ENCODE measurements at places on chromosomes 12 and 14.

DNA sequence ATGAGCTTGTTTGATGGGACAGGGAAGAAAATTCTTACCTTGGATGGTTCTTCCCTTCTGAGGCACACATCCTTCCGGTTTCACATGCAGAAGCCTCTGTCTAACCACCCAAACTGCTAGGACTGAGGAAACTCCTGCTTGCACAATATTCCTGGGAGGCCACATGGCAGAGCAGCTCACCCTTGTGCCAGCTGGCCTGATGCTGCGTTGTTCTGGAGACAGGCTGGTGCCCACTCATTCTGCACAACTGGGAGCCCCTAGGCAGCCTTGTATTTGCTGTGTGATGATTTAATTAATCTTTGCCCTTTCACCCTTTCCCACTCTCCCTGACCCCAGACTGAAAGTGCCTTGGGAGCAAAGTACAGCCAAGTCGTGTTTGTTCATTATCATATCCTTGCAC lies 130.8 kb downstream of the RTN1 start:
- no peak for DNase-seq

- no peak for DNase-seq
Observed at GRCh38 chr14:55572578-55572977, 7.4 kb upstream of the KTN1 start.

- no peak for DNase-seq
Observed at GRCh38 chr12:27896419-27896990, 76.0 kb downstream of the PTHLH start.

GRCh38 chr12:95022477-95022876 lies 19.0 kb upstream of the NDUFA12 start:
- no peak for DNase-seq

DNA sequence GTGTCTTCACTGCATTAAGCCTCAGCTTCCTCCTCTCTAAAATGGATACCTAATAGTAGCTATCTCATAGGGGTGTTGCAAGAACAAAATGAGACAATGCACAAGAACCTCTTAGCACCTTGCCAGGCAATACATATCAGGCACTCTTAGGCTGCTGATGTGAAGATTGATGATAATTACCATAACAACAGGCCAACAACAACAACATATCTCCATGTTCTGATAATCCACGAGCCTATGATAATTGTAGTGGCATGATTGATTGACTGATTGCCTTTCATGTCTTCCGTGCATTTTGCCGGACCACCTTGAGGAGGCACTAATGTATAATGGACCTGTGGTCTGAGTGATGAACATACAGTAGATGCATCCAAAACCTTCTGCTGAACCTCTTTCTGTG lies 50.7 kb upstream of the WSCD2 start:
- no peak for DNase-seq

DNA sequence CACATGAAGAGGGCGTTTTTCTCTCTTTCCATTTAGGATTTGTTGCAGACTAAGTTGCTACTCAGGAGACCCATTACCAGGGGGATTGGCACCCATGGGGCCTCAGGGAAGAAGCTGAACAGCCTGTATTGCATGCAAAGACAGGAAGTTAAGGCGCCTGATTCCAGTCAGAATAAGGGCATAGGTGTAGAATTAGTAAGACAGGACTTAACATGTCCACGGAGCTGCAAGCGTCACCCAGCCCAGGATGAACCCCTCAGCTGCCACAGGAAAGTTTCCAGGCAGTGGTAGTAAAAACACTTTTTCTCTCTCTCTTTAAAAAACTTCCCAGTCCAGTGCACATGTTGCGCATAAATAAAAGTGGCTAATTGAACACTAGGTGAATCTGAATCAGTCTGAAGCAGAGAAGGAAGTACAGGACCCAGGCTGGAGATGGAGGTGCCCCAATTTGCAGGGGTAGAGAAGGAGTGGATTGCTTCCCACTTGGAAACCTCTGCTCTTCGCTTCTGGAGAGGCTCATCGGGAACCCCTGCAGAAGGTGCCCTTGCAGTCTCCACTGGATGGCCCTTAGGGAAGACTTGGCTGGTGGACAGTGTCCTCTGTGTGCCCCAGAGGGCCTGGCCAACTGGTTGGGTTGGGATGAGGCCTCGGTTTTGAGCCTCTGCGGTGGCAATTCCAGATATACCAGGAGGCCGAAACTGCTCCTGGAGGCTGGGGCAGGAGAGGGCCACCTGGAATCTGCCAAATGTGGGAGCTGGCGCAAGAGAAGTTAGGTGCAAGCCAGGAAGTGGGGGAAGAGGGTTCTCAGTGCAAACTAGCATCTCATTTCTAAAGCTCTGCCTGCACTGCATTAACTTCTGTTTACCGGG lies 10.7 kb upstream of the TBX3 start:
- no peak for DNase-seq

DNA sequence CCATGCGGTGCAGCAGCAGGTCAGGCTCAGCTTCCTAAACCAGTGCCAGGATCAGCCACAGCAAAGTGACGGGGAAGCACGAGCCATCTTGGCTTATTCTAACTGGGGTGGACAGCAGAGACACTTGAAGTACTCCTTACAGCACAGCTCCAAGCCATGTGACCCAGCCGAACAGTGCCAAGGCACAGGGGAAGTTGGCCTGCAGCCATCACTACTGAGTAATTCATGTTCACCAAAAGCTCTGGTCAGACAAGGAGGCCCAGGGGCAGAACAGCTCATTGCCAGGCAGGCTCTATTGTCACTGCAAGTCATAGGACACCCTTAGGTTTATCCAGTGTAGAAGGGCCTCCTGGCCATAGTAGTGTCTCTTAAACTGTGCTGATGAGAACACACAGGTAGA lies 23.4 kb upstream of the SLC35F4 start:
- DNase-seq = no peak

GRCh38 chr14:65177551-65177950 lies 75.2 kb upstream of the MAX start:
- no peak for DNase-seq

DNA sequence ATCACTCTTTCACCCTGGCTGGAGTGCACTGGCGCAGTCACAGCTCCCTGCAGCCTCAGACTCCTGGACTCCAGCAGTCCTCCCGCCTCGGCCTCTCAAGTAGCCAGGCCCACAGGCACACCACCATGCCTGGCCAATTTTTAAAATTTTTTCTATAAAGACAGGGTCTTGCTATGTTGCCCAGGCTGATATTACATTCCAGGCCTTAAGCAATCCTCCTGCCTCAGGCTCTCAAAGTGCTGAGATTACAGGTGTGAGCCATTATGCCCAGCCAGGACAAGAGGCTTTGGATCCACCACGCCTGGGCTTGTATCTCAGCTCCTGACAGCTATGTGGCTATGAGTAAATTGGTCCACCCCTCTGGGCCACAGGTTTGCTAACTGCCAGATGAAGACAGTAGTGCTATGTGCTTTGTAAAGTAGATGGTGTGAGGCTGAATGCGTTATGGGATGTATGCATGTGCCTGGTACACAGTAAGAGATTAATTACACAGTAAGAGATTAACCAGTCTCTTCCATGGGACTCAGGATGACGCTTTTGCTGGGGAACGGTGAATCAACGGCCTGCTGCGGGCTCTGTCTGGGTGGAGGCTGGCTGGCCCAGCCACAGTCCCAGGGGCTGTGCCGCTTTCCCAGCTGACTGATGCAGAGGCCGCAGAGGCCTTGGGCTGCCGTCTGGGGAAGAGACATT lies 53.3 kb upstream of the NCOR2 start:
- DNase-seq = no peak

GRCh38 chr12:87332987-87333726 lies 696.0 kb downstream of the C12orf50 start:
- no peak for DNase-seq

DNA sequence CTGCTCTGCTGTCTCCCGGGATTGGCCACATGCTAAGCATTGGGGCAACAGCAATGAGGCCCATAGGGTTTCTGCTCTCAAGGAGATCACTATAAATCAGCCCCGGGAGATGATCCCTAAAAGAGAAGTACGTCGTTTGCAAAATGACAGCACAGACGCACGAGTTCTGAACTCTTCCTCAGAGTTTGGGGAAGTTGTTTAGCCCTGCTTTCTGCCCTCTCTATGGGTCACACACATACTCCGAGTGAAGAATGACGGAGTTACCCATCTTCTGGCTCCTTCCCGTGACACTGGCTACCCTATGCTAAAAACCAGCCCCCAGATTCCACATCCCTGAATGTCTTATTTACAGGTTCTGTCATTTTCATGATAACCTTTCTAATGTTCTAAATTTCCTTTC lies 258.0 kb upstream of the PLEKHG7 start:
- no peak for DNase-seq

DNA sequence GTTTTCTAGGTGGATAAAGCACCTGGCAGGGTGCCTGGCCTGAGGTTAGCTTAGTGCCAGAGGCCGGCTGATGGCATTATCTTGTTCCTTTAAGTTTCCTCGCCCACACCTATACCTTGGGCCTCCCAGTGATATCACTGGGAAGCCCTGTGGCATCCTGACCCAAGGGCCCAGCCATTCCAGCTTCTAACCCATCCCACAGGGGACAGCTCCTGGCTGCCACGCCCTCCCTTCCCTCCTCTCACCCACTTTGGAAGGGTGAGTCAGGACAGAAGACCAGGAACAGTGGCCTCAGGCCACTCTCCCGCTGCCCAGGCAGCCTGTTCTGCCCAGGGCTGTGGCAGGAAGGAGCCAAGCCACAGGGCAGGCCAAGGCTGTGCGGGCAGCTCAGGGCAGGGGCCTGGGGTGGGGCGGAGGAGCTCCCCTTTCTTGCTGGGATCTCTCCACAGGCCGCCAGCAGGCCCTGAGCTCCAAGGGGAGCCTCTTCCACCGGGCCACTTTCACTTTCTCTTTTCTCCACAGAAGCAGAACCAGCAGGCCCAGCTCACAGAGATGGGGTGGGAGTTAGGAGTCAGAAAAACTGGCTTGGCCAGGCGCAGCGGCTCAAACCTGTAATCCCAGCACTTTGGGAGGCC lies 75.1 kb downstream of the IRF2BPL start:
- DNase-seq = peak; percentile 55

GRCh38 chr14:103022002-103022684 lies 35.2 kb downstream of the CDC42BPB start:
- DNase-seq = no peak

DNA sequence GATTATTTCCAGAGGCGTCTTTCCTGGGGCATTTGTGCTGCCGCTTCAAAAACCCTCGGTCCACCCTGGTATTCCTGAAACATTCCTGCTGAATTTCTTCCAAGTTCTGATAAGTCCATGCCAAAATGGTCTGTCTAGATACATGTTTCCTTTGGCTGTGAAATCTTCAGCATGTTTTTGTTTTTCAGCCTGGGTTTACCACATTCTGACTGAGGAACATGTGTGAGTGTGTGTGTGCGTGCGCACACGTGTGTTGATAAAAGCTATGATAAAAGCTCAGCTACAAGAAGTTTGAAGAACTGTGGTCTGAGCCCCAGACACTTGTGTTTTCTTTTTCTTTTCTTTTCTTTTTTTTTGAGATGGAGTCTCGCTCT lies 22.4 kb downstream of the ANKRD9 start:
- DNase-seq = no peak

DNA sequence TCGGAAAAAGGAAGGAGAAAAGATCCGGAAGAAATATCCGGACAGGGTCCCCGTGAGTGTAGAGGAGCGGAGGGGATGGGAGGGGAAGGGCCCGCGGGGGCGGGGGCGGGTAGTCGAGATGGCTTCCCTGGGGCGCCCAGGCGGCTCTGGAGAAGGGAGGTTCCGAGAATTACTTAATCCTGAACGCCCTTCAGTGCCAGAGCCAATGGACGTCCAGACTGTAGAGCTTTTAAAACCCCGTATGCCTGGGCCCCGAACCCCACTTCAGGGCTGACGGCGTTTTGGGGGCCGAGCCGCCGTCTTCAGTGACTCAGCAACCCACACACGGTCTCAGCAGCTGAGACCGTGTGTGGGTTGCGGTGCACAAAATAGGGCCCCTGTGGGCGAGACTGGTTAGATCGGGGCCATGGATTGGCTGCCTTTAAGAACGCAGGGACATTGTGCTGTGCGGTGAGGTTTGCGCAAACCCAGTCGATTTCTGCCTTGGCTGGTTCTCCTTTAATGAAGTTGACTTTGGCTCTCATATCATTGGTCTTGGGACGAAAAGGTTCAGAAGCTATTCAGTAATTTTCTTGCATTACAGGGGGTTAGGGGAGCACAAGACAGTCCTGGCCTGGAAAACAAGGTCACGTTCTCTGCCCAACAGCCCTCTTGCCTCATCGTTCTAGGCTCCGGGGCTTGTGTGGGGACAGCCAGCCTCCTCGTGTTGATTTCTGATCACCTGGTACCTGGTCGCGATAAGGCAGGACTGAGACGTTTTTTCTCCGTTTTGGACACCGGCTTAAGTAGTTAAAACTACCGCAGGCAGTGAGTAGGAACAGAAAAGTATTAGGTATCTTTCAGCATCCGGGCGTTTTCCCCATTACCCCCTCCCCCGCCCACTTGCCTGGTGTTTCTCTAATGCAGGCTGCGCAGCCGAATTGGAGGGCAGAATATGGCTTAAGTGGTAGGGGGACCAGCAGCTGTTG lies 775 bp downstream of the GABARAPL1 start:
- DNase-seq = peak; percentile 79

- DNase-seq = no peak
Observed at GRCh38 chr12:92133795-92134637, 11.6 kb downstream of the BTG1 start.

DNA sequence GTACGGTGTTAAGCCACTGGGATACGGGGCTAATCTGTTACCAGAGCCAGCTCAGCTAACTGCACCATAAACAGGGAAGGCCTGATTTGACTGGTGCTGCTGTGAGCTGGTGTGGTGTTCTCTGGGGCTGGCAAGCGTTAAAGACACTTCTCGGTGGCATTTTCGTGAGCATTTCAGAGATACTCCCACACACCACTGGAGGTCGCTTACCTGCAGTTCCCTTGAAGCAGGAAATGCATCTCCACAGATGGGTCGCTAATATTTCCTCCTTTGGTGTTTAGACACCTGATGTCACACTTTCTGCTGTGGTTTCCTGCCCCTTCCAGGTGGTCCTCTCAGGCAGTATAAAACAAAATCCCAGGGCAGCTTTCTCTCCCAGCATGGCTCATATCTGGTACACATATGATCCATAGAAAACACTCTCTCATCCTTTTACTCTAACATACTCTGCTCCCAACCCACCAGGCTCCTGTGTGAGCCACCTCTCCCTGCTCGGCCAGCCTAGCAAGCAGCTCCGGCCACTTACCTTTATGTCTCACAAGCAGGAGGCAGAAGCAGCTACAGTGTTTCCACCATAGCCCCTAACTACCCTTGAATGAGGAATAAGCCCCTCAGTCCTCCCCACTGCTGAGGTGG lies 129.9 kb upstream of the GRIN2B start:
- DNase-seq = no peak

GRCh38 chr12:14264778-14265177 lies 100.7 kb upstream of the ATF7IP start:
- DNase-seq = no peak

GRCh38 chr14:60653701-60654161 lies 4.5 kb upstream of the SIX1 start:
- DNase-seq = no peak

DNA sequence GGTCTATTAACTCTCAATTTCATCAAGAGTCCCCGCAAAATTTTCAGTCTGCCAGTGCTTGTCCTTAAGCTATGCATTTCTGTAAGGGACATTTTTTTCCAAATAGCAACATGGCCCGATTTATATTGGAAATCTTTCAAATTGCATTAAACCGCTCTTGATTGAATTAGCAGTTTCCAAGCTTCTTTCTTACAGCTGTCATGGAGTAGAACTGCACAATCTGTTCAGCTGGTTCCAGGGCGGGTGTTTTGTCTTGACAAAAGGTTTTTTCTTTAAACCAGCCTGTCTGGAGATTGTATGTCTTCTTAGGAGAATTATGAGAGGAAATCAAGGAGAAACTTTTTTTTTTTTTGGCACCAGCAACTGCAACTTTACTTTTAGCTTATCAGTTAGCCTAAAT lies 185.8 kb downstream of the ALG10B start:
- DNase-seq = no peak
